ENCODE measurements at places on chromosomes 4 and X.

GRCh38 chrX:79268788-79269187, 98.3 kb downstream of the ITM2A start:
- no peak for DNase-seq

- DNase-seq, result no peak
These were observed 169.6 kb downstream of the MID1IP1 start for GRCh38 chrX:38970845-38971244.

DNA sequence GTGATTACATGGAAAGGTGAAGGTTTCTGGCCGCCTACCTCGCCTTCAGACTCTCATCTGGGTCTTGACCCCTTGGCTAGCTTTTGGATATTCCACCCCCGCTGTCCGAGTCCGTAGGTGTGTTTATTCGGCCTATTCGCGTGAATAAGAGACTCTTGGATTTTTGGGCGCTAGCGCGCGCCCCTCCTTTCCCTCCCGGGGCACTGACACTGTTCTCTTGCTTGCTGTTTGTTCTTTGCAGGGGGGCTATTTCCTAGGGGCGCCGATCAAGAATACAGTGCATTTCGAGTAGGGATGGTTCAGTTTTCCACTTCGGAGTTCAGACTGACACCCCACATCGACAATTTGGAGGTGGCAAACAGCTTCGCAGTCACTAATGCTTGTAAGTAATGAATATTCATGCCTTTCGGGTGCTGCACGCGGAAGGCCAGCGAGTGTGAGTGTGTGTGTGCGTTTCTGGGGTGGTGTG, 932 bp downstream of the GRIA2 start:
- DNase-seq, result no peak

GRCh38 chr4:123696687-123697086, 300.1 kb downstream of the SPRY1 start:
- DNase-seq, result no peak

GRCh38 chr4:81021142-81021944, 9.2 kb upstream of the BMP3 start:
- no peak for DNase-seq

- DNase-seq, result no peak
These were observed 14.2 kb downstream of the CPE start for GRCh38 chr4:165393051-165393450.

DNA sequence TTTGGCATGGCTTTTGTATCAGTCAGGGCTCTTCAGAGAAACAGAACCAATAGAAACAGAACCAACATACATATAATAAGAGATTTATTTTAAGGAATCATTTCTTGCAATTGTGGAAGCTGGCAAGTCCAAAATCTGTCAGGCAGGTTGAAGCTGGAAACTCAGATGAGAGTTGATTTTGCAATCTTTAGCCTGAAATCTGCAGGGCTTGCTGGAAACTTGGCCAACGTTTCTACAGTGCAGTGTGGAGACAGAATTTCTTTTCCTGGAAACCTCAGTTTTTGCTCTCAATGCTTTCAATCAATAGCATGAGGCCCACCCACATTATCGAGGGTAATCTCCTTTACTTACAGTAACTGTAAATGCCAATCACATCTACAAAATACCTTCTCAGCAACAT, 45.4 kb downstream of the COMMD8 start:
- no peak for DNase-seq

GRCh38 chr4:17065821-17066220, 167.4 kb upstream of the LDB2 start:
- no peak for DNase-seq

GRCh38 chr4:118732591-118733330, 47.6 kb downstream of the METTL14 start:
- DNase-seq, result no peak

DNA sequence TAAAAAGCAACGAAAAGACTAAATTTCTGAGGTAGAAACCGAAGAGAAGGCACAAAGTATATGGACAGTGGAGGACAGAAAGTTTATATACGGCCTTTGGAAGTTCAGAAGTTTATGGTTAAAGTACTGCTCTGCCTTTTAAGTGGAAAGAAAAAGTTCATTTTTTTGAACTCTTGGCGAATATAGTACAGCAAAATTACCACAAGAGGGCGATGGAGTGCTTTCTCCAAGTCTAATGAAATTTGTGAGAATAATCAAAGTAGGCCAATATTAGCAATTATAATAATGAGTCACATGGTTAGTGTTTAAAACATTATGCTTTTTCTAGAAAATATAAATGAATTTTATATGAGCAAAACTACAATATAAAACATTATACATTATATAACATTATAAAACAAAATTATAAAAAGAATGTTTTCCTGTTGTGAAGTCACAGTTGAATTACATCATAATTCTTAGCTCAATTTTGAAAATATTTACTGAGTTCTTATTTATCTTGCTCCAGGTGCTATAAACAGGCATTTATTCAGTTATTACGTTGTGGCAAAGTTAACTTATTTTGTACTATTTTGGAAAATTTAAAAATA, 136.2 kb upstream of the BMPR1B start:
- no peak for DNase-seq

DNA sequence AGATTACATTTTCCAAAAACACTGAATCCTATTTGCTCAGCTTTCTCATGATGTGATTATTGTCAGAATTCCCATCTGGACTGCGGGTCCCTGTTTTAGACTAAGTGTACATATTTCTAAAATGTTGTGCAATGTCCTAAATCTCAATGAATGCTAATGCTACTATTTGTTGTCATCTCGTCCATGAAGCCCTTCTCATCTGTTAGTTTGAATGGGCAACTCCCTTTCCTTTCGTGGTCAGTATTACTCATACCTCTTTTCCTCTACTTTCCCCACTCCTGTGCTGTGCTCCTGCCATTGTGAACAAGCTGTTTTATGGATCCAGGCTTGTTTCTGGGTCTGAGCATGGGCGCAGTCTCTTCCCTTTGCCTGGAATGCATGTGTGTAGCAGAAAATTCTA, 91.0 kb downstream of the MID1 start:
- DNase-seq, result no peak

DNA sequence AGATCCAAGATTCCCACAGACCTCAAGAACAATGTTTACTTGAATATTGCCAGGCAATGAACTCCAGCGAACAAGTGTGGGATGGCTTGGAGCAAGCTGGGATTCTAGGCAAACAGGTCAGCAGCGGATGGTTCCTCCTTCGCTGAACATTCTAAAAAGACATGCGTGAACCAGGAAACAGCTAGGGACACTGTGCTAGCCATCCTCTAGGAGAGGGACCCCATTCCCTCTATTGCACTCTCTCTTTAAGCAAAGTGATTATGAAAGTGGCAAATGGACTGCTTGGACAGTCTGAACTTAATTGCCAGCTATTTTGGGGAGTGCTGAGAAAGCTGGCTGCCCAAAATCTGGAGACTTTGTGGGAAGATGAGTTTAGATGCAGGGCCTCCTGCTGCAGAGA, 29.9 kb upstream of the TEC start:
- DNase-seq, result no peak

GRCh38 chr4:27248829-27249228, 388.2 kb downstream of the STIM2 start:
- DNase-seq, result no peak

DNA sequence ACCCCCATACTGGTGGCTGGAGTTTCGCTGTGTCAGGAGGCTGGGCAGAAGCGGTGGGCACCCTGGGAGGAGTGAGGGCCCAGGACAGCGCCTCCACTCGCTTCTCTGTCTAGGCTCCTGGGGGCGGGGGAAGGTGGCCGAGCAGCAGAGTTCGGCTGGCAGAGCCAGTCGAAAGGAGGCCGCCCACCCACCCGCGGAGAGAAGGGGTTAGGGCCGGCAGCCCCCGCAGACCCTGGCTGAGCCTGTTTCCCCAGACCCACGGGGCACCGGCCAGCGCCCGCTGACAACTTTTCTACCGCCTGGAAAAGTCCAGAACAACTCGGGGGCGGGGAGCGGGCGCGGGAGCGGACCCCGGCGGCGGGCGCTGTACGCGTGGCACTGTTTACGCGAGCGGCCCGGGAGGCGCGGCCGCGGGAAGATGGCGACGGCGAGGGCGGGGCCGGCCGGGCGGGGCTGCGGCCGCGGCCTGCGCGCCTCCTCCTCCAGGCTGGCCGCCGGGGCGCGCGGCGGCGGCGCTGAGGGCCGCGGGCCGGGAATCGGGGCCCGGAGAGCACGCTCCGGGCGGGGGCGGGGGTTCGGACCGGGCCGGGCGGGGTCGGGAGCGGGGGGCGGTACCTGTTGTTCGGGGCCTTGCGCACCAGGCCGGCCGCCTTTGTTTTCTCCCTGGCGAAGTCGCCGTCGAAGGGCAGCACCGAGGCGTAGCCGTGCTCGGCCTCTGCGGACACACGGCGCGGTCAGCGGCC, 628 bp downstream of the MXD4 start:
- DNase-seq, result peak; percentile 27

GRCh38 chrX:73916931-73917667, 354.1 kb downstream of the CHIC1 start:
- no peak for DNase-seq

DNA sequence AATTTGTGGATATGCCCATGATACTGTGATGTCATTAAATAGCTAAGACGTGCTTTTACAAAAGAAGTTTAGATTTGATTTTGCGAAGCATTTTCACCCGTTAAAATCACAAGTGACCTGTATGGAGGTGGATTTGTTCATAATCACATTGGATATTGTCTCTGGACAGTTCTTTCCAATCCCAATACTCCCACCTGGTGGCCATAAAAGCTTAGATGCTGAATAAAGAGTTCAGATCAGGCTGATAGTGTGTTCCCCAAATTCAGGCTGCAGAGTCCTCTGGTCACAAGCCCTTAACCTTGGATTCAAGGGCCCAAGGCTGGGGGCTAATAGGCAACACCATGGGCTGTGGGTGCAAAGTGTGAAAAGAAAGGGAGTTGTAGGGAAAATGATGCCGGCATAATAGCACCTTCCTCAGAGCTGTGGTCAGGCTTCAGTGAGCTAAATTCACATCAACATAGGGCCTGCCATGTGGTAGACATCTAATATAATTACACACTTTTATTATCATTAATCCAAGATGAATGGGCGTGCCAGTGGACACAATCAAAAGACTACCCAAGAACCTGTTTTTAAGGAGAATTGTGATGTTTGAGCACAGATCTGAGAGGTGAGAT, 28.1 kb downstream of the SMIM43 start:
- peak; percentile 44 for DNase-seq

DNA sequence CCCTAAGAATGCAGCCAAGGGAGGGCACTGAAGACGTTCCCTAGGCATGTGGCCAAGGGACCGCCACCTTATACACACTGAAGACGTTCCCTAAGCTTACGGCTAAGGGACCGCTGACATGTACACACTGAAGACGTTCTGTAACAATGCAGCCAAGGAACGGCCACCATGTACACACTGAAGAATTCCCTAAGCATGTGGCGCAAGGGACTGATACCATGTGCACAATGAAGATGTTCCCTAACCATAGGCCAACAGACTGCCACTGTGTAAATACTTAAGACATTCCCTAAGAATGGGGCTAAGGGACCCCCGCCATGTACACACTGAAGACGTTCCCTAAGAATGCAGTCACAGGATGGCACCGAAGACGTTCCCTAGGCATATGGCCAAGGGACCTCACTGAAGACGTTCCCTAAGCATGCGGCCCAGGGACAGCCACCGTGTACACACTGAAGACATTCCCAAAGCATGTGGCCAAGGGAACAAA, 36.1 kb downstream of the DHRSX start:
- DNase-seq, result no peak
